ENCODE measurements at places on chromosomes 12 and 14.

GRCh38 chr14:102776761-102777710 is at the start of gene TRAF3:
TRAF3 (plus strand) TSS chr14:102777449; CDS start chr14:102870202, 92,753 bp downstream.
- peak; percentile 83 for DNase-seq

DNA sequence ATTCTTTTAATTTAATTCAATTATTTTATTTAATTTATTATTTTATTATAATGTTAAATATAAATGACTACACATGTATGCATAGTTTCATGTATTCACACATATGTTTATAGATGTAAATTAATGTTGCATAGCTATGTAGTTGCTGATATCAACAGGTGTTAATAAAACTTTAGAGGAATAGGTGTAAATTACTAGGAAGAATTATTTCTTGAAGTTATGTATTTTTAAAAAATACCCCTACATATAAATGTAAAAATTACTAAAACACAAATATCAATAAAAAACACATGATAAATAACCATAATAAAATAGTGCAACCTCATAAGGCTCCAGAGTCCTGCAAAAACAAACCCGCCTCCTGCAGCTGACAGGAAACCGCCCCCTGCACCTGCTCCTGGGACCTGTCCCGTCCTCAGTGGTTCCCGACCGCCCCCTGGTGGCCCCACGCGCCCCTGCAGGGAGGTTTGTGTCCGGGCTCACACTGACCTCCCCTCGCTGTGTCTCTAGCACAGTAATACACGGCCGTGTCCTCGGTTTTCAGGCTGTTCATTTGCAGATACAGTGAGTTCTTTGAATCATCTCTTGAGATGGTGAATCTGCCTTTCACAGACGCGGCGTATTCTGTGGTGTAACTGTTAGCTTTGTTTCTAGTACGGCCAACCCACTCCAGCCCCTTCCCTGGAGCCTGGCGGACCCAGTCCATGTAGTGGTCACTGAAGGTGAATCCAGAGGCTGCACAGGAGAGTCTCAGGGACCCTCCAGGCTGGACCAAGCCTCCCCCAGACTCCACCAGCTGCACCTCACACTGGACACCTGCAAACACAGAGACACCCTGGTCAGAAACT is 1264.0 kb downstream of the TMEM121 start:
- DNase-seq, result peak; percentile 81

GRCh38 chr12:89597210-89597609 is 71.4 kb upstream of the POC1B start:
- DNase-seq, result no peak

DNA sequence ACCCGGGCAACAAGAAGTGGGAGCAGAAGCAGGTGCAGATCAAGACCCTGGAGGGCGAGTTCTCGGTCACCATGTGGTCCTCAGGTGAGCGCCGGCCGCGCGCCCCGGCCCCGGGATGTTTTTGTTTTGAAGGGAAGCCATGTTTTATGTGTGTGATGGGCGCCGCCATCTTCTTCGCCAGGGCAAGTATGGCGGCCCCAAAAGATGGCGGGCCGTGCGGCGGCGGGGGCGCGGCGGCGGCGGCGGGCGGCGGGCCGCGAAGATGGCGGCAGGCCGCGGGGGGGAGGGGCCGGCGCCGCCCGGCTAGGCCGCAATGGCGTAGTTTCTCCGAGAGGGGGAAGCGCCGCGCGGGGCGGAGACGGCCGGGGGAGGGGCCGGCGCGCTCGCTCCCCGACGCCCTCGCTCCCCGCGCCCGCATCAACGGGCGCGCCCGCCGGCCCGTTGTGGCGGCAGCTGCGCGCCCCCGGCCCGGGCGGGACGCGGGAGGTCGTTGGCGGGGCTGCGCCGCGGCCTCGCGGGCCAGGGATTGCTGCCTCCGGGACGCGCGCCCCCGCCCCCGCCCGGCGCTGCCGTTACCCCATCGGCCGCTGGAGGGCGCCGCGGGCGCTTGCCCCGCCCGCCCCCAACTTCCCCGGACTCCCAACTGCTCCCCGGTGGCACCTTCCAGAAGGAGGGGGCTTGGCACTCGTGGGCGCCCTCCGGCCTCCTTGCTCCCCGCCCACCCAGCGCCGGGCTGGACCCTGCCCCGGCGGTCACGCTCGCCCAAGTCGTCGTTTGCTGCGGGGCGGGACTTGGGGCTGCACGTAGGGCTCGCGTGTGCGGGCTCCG is 1.1 kb downstream of the YY1 start:
- peak; percentile 84 for DNase-seq
